ENCODE measurements at places on chromosomes 6 and 20. TPM values are rescaled to one million over a fixed set of nuclear protein-coding genes. Genes with fewer than 3 reads are reported as not detected.

GRCh38 chr6:63798378-63798777 lies 162.8 kb downstream of the PHF3 start:
- DNase-seq, result no peak

- DNase-seq, result no peak
Observed at GRCh38 chr20:34415079-34415478, 52.0 kb downstream of the ITCH start.

DNA sequence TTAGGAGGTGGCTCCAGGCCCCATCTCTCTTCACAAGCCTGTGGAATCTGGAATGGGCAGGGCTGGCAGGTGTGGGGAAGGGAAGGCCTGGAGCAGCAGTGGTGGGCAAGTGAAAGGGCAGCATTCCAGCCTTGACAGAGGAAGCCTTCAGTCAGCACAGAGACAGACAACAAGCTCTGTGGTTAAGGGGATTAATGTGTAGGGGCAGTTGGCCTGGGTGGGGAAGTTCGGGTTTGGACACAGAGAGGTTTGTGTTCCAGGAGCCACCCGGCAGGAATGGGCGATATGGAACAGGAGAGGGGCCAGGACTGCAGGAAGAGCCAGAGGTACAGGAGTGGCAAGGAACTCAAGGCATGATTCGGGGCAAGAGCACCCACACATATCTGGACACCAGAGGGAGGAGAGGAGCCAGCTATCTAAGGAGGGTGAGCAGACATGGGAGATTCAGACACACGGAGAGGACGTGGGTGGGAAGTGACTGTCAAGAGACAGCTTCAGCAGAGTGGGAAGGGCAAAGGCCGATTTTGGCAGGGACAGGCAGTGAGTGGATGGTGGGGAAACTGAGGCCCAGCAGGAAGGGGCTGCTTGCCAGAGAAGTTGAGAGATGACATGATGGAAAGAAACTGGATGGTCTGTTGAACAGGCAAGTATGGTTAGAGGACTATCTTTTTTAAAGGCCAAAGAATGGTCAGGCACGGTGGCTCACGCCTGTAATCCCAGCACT lies 2.5 kb upstream of the SLC44A4 start:
- DNase-seq, result no peak

The ERVFRD-1 gene
- not detected for total RNA-seq

Data from M059J (cell line).